Naive thymus-derived CD8-positive, alpha-beta T cell (primary cell): ENCODE measurements at places on chromosomes 6 and 20. TPM values are rescaled to one million over a fixed set of nuclear protein-coding genes. Genes with fewer than 3 reads are reported as not detected.

The TMEM244 gene
- total RNA-seq = not detected

The FAXC gene
- total RNA-seq = not detected

DNA sequence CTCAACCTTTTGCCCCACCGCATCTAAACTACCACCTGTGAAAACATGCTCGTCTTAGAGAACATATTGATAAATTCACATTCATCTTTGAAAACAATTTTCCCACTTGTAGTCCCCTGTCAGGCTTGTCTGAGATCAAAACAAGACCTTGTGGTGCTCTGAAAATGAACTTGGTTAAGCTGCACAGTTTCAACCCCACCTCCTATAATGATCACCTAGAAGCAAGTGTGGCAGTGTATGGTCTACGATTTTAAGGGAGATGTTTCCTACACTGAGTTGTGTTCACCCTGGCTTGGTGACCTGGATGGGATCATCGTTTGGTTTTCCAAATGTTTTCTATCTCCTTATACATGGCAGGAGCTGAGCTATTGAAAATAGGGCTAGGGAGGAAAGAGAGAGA, 539.4 kb downstream of the DOK5 start:
- DNase-seq = no peak

- no peak for DNase-seq
Observed at GRCh38 chr20:59207235-59207634, 43.6 kb downstream of the ZNF831 start.

GRCh38 chr6:44477293-44477894, 89.9 kb downstream of the CDC5L start:
- no peak for DNase-seq

- no peak for DNase-seq
Observed at GRCh38 chr6:30931969-30932645, at the start of gene SFTA2. SFTA2 (minus strand) TSS chr6:30932170; CDS start chr6:30932096, 74 bp downstream.

- no peak for DNase-seq
Observed at GRCh38 chr6:140051521-140052512, 677.4 kb upstream of the CITED2 start.

The FOXC1 gene
- total RNA-seq = not detected

The UQCC2 gene
- 23.3 TPM for total RNA-seq

- no peak for DNase-seq
Observed at GRCh38 chr20:21826976-21827375, 121.5 kb downstream of the PAX1 start.

The KIF3B gene
- 9.5 TPM for total RNA-seq

DNA sequence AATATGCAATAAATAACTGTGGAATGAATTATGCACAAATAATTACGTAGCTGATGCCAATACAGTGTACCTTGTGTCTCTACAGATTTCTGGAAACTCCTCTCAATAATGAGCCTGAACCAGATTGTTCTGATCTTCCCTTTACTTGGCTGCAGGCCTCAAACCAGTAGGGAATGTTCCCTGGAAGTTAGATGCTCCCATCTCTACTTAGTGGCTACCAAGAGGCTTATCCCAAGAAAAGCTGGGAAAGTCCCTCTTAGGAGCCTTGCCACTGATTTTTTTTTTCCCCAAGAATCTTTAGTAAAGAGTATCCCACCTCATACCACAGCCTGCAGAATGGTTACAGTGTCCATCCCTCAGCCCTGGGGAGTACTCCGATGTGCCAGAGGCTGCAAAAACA, 702.1 kb downstream of the RFPL4B start:
- DNase-seq = no peak

DNA sequence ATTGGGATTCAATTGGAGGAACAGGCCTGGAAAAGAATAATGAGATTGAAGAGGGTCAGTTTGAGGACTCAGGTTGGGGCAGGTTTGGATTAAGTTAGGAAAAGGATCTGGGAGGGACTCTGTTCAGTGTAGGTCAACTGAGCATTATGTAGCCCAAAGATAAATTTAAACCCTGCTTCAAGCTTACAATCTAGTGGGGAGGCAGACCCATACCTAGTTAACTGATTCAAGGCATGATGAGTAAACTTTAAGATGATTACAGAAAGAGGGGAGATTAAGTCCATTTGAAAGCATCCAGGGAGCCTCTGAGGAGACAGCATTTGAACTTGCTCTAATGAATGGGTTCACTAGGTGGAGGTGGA, 11.4 kb upstream of the LTA start:
- DNase-seq = no peak

DNA sequence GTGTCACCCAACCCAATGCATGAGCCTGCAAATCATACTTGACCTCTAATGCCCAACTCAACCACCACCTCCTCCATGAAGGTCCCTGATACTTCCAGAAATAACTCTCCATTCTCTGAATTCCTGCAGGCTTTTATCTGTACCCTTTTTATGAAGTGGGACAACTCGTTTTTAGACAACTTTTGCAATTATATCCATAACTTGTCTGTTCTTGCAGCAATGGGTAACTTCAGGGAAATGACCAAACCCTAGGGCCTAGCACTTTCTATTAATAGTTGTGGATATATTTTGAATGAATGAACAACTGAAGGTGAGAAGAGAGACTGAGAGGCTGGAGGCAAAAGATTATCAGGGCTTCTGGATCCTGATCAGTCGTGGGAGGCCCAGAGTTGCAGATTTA, 236.6 kb upstream of the MOCS1 start:
- no peak for DNase-seq

DNA sequence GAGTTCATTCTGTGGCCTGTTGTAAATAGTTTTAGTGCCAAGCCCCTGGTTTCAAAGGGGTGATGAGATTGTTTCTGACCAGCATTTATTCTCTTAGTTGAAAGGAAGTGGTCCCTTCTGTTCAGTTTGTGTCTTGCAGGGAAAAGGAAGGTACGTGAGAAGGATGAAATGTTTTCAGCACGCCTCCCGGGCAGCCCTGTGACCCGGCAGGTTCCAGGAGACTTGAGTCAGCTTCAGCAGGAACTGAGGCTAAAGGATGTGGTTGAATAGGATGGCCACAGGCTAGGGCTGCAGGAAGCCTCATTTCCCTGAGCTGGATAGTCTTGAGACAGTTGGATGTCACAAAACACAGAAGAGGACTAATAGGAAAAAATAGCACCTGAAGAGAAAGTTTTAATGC, 132.4 kb upstream of the SYNDIG1 start:
- no peak for DNase-seq

The DEK gene
- 103 TPM for total RNA-seq

DNA sequence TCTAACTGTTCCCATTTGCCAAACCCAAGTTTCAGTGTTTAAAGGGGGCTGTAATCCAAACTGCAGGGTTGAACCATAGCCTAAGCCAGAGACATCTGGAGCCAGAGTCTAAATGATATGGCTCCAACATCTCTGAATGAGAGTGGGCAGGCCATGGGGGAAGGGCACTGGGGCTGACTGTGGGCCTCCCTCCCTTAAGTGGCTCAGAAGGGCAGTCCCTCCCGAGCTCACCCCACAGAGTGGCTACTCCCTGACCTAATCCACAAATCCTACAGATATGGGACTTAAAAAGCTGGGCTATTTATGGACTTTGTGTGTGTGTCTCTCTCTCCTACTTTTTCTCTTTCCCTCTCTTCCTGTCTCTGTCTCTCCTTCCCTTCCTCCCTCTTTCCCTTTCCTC, 35.8 kb upstream of the AAR2 start:
- DNase-seq = no peak

GRCh38 chr20:2845607-2846006, 5.1 kb downstream of the VPS16 start:
- no peak for DNase-seq

The SEL1L2 gene
- total RNA-seq = not detected

DNA sequence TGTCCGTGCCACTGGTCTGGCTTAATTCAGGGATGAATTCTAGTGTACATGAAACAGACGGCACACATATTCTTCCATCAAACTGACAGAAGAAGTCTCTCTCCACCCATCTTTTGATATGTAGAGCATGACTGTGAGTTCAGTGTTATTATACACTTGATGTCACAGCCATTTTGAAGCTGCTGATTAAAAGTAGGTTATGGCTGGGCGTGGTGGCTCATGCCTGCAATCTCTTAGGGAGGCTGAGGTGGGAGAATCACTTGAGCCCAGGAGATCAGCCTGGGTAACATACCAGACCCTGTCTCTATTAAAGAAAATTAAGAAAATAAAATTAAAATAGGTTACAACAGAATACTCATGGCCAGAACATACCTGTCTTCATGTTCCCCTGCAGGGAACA, 20.7 kb downstream of the C6orf15 start:
- DNase-seq = no peak

DNA sequence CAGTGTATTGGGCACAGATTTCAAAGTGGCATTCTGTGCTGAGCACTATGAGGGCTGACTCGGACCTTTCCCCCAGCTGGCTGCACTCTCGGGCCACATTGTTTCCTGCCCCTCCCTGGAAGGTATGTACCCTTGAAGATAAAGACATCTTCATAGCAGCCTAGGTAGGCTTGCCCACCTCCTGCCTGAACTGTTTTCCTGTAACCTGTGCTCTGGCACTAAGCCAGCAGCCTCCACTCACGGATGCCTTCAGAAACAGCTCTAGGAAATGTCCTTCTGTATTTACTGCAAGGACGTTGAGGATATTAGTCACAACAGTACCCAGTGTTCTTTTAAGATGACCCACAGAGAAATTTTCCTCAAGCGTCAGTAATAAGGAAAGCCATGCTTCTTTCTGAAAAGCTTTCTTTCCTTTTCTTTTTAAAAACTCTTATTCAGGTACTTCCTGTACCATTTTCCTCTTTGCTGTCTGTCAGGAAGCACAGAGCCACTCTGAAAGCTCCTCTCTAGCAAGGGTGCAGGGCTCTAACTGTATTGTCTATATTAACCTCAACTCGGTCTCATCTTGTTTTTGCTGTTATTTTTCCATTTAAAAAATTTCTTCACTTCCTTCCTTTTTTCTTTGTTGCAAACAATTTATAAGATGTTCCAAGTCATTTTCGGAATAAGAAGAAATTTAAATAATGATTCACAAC, 43.5 kb downstream of the TTI1 start:
- no peak for DNase-seq

The HLA-E gene
- 1,291 TPM for total RNA-seq

The OPN5 gene
- not detected for total RNA-seq

DNA sequence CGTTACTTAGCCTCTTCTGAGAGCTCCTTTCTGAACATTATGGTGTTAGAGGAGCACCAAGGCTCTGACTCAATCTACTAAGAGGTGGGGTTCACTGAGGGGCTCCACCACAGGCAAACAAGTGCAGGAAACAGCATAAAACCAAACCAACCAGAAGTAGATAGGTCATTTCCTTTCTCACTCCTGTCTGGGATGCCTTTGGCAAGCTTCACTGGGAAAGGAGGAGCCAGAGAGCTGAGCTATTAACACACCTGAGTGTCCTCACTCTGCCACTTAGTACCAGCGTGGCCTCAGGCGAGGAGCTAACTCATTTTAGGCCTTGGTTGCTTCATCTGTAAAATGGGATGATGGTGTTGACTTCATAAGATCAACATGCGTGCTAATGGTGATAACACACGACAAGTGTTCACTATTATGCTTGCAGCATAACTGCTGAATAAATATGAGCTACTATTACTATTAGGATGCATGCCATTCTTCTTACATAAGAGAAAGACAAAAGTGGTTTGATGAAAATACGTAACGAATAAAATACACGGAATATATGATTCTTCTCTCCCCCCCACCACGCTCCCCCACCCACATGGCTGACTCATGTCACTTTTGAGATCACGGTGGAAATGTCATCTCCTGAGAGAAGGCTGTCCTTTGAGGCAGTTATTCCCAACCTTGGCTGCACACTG, 185.4 kb downstream of the BCAS1 start:
- DNase-seq = no peak

- no peak for DNase-seq
Observed at GRCh38 chr6:151341476-151342195, 49.7 kb downstream of the ZBTB2 start.

The KCNQ2 gene
- total RNA-seq = 0.30 TPM

- peak; percentile 20 for DNase-seq
Observed at GRCh38 chr20:43459022-43459942, 1.6 kb downstream of the SRSF6 start.

The OR12D3 gene
- not detected for total RNA-seq

The GLP1R gene
- total RNA-seq = not detected

DNA sequence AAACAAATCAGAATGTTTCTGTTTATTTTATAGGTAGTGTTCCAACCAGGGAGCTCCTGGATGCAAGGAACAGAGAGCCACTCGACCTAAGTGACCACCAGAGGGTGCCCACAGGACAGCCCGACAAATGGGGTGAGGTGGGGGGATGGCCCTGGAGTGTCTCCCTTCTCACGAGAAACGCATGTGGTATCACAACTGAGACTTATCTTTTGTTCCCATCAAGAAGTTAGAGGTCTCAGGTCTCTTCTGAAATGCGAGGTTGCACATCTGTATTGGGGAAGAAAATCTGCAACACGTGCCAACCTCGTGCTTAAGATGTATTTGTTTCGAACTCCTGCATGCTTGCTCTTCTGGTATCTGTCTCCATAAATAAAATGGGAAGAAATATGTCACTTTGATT, 104.0 kb downstream of the ISM1 start:
- DNase-seq = no peak

- no peak for DNase-seq
Observed at GRCh38 chr20:15079594-15080340, 742.4 kb upstream of the FLRT3 start.

- no peak for DNase-seq
Observed at GRCh38 chr6:37160922-37161778, 8.8 kb upstream of the PIM1 start.

GRCh38 chr6:31948753-31949413, 3.0 kb downstream of the CFB start:
- DNase-seq = no peak

GRCh38 chr6:32079566-32080290, 29.4 kb downstream of the TNXB start:
- DNase-seq = no peak

The SLA2 gene
- total RNA-seq = 34.3 TPM

The DEFB123 gene
- total RNA-seq = not detected

DNA sequence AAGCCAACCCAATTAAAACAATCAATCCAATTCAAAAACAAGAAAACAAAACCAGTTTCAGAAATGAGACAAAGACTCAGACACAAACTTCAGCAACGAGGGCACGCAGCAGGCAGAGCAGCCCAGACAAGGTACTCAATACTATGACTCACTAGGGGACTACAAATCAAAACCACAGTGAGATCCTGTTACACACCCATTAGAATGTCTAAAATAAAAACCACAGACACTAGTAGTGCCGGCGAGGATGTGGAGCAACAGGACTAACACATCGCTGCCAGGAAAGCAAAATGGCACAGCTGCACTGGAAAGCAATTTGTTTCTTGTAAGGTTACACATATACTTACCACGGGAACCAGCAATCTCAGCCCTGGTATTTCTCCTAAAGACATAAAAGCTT, 28.4 kb upstream of the MAS1L start:
- peak; percentile 2 for DNase-seq

- no peak for DNase-seq
Observed at GRCh38 chr20:16132036-16132798, 441.0 kb downstream of the KIF16B start.

GRCh38 chr6:27980111-27980510, 23.1 kb downstream of the OR2B6 start:
- DNase-seq = no peak

GRCh38 chr20:62097881-62098407, 24.3 kb upstream of the LSM14B start:
- DNase-seq = no peak
